B cell (primary cell): ENCODE measurements at places on chromosomes 2 and 18. TPM values are rescaled to one million over a fixed set of nuclear protein-coding genes. Genes with fewer than 3 reads are reported as not detected.

Gene REG3G
- total RNA-seq: not detected in 2 replicates

Gene SULT1C4
- total RNA-seq: not detected in 2 replicates

Gene FEV
- total RNA-seq: not detected in 2 replicates

Gene PPP1R1C
- not detected in 2 replicates for total RNA-seq

Gene ACMSD
- not detected in 2 replicates for total RNA-seq

Gene METTL4
- total RNA-seq: 23.9 and 31.6 TPM in 2 replicates

Gene KLHL14
- total RNA-seq: 42.0 and 42.5 TPM in 2 replicates

Gene STK17B
- total RNA-seq: 249 and 261 TPM in 2 replicates

Gene CNDP1
- total RNA-seq: 0.51 and 0.57 TPM in 2 replicates

Gene KRTCAP3
- total RNA-seq: 15.0 and 16.5 TPM in 2 replicates

Gene UCN
- 2.7 and 3.6 TPM in 2 replicates for total RNA-seq
